Frontal cortex (tissue), 4 donors: ENCODE measurements at places on chromosomes 16 and 17.

GRCh38 chr17:34620458-34620857, 41.1 kb downstream of the TMEM132E start:
- DNase-seq: no peak

DNA sequence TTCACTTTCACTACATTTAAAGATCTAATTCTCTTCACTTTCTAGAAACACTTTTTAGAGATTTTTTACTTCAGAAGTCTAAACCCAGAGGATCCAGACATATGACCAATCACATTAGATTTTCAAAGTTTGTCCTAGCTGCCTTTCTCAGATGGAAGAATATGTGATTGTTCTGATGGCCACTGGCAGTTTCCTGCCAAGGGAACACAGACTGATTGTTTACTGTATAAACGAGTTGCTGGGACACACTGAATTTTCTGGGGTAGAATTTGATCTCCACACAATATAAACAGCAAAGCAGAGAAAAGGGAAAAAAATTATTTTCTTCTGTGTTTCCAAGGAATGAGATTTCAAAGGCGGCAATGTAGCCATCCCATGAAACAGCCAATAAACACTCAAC, 480.0 kb downstream of the TOX3 start:
- DNase-seq: no peak

DNA sequence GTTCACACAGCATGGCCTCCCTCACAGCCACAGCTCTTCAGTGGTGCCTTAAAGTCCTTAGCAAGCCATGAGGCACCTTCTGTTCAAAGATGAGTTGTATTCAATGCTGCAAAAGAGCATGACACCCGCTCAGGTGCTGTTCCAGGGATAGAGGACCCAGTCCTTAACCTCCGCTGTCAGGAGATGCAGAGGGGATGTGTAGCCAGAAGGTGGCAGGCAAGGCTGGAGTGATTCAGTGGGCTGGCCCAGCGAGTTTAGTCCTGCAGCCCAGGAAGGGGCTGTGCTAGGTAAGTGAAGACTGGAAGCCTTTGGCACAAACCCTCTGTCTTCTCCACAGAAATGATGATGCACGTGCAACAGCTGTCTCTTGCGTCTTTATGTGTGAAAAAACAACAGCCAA, 25.0 kb upstream of the ADAM11 start:
- no peak for DNase-seq

DNA sequence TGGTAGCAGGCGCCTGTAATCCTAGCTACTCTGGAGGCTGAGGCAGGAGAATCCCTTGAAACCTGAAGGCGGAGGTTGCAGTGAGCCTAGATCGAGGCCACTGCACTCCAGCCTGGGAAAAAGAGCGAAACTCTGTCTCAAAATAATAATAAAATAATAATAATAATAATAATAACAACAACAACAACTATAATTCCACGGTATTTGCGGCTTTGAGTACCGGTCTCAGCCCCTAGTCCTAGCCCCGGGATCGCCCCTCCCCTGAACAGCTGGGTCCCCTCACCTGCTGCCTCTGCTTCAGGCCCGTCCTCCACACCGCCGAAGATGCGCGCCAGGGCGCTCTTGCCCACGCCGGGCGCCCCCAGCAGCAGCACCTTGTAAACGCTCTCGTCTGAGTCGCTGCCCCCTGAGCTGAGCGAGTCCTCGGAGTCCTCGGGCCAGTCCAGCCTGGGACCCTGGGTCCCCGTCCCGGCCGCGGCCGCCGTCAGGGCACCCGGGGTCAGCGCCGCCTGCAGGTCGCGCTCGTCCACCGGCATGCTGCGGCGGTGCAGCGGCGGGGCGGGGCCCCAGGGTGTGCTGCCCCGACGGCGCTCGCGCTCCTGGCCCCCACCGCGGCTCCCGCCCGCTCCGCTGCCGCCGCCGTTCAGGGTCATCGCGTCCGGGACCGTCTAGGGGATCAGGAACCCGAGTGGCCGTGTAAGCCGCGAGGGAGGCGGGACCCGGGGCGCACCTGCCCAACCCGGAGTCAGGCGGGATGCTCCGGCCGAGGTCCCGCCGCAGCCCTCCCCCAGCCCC, 611 bp downstream of the RRAD start:
- DNase-seq: no peak

DNA sequence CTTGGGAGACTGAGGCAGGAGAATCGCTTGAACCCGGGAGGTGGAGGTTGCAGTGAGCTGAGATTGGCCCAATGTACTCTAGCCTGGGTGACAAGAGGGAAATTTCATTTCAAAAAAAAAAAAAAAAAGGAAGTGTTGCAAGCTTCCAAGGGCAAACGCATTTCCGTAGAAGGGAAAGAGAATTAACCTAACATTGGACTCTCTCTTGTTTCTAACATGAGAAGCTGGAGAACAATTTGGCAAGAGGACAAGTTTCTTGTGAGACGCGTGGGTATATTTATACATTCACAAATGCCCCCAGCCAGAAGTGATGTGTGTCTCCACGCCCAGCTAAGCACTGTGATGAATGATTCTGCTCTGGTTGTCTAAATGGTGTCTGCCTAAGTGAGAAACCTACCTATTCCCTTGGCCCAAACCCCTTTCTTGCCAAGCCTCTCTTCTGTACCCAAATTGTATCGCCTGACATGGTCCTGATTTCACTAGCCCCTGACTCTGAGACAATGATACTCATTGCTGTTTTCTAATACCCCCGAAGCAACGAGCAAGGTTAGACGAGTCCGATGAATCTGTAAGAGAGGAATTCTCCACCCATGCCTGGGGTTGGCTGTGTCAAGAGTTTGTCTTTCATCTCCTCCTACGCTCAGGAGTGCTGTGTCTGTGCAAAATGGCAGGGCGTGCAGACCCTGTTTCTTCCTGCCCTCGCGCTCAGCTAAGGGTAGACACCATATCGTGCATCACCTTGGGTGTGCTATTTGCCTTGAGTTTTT, 14.2 kb upstream of the ST6GALNAC2 start:
- no peak for DNase-seq

DNA sequence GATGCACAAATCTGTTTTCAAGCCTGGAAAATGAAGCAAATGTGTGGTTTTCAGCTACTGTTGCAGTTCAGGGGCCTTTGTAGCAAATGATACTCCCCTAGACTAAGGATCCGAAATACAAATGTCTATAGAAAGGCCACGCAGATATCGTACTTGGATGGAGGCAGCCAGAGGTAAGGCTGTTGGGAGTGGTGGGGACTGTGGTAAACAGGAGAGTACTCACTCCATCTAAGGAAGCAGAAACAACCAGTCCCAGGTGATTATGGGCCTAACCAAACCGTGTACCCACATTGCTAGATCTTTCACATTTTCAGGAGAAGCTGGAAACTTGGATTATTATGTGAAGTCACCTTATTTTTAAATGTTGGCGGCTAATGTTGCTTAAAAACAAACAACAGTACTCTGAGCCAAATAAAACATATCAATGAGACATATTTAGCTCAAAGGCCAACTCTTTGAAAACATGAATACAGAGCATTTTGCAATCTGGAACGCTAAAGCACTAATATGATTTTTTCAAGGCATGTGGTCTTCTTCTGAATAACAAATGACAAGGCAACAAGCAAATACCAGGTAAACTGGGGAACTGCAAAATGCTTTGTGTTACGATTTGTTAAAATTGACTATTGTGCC, 110.1 kb downstream of the YPEL2 start:
- DNase-seq: no peak

GRCh38 chr16:48223490-48223889, 20.6 kb upstream of the LONP2 start:
- DNase-seq: no peak

GRCh38 chr17:859824-860195, 77.7 kb downstream of the MRM3 start:
- DNase-seq: no peak

DNA sequence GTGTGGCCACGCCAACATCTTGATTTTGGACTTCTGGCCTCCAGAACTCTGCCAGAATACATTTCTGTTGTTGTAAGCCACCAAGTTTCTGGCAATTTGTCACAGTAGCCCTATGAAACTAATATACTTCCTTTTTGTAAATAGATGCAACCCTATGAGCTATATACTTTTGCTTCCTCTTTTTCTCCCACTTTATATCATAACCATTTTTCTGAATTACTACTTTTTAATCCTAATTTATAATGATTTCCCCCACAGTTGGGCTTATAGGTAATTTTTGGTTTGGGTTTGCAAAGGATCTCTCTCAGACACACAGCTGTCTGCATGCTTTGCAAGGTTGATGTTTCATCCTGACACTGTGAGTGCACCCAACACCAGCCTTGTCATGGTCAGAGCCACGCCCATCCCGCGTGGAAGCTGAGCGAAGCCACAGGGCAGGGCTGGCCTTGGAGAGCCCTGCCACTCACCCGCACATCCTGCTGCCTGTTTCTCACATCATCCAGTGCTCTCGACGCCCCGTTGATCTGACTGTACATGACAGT, 5.8 kb downstream of the TRIM25 start:
- no peak for DNase-seq

DNA sequence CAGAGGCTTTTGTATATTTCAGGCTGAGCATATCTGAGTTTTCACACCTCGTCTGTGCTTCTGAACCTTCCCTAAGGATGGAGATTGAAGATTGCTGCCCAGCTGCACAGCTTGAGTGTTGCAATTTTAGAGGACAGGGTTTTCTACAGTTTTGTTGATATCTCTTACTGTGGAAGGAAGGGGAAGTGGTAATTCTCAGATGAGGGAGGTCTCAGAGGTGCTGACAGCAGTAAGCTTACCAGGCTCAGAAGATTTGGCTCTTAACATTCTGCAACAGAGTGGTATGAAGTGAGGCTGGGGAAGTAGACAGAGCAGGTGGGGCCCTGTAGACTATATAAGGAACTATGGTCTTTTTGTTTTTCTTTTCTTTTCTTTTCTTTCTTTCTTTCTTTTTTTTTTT, 45.8 kb upstream of the ARHGAP17 start:
- no peak for DNase-seq
